ENCODE measurements at places on chromosomes 5 and 9. TPM values are rescaled to one million over a fixed set of nuclear protein-coding genes. Genes with fewer than 3 reads are reported as not detected.

- DNase-seq, result no peak
These were observed 4.4 kb downstream of the RIMOC1 start for GRCh38 chr5:41908374-41909079.

- DNase-seq, result no peak
These were observed 389.2 kb upstream of the NUDT12 start for GRCh38 chr5:103951776-103952175.

DNA sequence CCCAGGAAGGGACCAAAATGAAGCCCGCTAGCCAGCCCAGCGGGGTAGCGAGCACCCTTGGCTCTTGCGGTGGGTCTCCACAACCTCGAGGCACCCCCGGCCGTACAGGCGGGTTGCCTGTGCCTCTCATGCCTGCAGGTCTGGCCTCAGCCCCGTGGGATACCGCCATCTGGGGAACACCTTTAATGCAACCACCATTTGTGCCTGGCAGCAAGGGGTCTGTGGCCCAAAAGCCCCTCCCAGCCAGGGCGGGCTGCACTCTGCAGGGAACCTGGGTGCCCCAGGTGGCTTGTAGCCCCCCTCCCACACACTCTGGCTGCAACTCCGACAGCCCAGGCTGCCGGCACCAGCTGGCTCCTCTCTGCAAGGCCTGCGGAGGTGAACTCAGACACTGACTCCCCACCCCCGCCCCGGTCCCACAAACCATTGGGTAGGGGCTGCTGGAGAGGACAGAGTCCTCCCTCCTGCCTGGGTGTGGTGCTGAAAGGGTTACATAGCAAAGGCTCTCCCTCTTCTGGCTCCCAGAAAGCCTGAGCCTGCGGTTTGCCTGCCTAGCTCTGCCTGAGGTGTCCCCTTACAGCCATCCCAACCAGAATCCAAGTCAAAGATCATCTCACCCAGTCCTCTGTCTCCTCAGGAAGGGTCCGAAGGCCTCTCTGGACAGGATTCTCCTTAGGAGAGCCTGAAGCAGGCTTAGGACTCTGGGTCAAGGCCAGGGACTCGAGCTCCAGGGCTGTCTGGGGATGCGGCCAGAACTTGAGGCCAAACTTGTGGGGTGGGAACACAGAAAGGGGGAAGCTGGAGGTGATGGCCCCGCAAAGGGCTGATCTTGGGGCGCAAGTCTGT lies 109.4 kb downstream of the PSD2 start:
- DNase-seq, result peak; percentile 52

Gene IFNA21
- polyA plus RNA-seq, result not detected

Gene LEAP2
- 1.4 TPM for polyA plus RNA-seq

- no peak for DNase-seq
These were observed 6.9 kb upstream of the TRMT10B start for GRCh38 chr9:37746448-37747270.

DNA sequence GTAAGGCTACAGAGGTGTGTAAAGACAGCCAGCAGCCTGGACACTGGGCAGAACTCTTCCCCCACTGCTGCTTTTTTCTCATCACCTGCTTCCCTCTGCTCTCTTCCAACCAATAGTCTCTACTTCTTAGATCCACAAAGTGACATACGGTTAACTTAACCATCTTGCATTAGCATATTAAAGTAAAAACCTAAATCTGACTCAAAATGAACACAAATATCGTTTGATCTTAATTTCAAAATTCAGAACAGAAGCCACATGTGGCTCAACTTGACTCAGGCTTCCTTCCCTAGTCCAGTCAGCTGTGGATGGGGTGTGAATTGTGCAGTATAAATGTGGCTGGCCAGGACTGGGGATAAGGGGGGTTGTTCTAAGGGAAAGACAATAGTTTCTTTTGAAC lies 114.3 kb downstream of the STARD4 start:
- DNase-seq, result no peak
